ENCODE measurements at places on chromosomes 7 and 10.

GRCh38 chr10:32893434-32893833 lies 64.6 kb downstream of the ITGB1 start:
- DNase-seq, result no peak

- DNase-seq, result no peak
Measured at GRCh38 chr7:150586785-150587152, 19.6 kb downstream of the GIMAP4 start.

GRCh38 chr7:28954471-28954870 lies 3.7 kb downstream of the TRIL start:
- DNase-seq, result no peak

DNA sequence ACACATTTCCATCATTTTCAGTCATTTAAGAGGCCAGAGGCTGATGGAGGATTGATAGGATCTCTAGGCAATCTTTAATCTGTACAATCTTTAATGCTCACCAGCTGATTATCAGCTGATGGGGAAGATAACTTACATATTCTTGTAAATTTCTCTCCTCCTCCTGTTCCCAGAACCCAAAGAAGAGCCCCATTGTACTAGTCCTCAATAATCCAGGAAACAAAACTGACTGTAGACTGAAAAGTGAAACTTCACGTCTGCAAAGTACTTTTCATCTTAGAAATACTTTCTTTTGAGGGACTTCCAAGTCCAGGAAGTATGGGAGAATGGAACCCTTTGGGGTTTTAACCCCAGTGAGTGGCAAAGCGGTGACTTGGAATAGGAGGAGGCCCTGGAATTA lies 283.3 kb downstream of the FRMD4A start:
- DNase-seq, result no peak

- DNase-seq, result peak; percentile 75
Measured at GRCh38 chr10:75987616-75988015, 556.2 kb downstream of the LRMDA start.

DNA sequence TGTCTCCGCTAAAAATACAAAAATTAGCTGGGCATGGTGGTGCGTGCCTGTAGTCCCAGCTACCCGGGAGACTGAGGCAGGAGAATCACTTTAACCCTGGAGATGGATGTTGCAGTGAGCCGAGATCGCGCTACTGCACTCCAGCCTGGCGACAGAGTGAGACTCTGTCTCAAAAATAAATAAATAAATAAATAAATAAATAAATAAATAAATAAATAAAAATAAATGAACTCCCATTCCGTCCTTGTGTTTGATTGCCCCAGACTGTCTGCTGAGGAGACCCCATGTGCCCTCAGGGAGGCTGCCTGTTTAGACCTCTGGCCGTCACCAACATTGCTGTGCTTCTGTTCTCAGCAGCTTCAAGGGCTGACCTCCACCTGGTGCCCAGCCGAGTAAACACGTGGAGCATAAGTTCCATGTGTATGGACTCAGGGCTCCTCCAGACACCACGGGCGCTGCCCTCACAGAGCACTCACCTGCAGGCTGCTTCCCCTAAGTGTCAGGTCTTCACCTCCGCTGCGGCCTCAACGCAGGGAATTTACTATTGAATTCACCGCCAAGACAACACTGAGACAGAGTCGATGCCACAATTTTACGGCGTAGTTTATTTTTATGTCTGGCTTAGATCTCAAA lies 32.0 kb downstream of the VOPP1 start:
- DNase-seq, result no peak

GRCh38 chr7:601595-602340 lies 82.1 kb upstream of the PDGFA start:
- peak; percentile 97 for DNase-seq

- DNase-seq, result no peak
Measured at GRCh38 chr7:111223802-111224253, 132.9 kb downstream of the LRRN3 start.

- no peak for DNase-seq
Measured at GRCh38 chr10:128091636-128092210, 34.5 kb downstream of the MKI67 start.

DNA sequence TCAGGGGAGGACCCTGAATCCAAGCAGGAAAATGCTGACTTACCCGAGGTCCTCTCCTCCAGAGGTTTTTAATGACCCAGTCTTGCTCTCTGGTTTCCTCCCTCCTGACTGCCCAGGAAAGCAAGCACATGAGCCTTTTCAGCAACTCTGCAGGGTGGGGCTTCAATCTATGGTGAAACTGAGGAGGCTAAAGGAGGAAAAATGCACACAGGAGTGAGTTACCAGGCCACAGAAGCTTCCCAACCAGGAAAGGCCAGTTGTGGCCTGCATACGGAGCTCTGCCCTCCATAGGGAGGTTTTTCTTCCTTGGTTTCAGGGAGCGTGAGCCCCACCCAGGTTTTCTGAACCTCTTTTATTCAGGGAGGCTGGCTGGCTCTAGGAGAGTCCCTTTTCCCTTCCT lies 14.1 kb upstream of the DLG5 start:
- DNase-seq, result no peak

GRCh38 chr7:26348234-26348851 lies 56.7 kb downstream of the SNX10 start:
- no peak for DNase-seq

GRCh38 chr7:16062269-16062668 lies 359.1 kb downstream of the CRPPA start:
- DNase-seq, result no peak

DNA sequence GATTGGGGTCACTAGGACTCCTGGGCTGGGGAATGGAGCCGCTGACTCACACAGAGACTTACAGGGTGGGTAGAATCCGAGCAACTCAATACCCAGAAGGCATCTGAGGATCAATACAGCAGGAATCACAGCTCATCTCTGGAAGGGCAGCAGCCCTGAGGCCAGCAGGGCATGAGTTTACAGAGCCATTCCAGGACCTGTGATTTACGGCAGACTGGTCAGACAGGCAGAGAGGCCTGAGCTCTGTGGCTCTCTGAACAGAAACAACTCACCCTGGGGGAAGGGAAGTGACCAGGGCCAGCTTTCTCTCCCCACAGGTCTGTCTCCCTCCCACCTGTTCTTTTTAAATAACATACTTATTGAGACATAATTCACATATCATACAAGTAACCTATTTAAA lies 88.2 kb upstream of the CXCL12 start:
- DNase-seq, result no peak

DNA sequence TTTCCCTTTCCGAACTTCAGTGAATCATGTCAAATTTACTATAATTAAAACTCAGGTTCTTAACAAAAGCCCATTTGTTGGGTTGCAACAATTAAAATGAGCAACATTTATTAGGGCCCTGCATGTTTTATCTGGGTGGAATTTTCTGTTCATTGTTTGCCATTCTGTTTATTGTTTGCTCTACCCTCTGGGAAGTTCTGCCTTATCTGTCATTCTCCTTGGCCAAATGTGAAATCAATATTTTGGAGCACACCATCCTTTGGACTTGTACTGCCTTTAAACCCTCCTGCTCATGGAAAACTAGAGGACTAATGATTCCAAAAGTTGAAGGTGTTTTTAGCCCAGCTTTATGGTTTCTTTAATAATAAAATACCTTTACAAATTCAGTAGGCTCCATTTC lies 134.5 kb upstream of the KCND2 start:
- DNase-seq, result no peak

DNA sequence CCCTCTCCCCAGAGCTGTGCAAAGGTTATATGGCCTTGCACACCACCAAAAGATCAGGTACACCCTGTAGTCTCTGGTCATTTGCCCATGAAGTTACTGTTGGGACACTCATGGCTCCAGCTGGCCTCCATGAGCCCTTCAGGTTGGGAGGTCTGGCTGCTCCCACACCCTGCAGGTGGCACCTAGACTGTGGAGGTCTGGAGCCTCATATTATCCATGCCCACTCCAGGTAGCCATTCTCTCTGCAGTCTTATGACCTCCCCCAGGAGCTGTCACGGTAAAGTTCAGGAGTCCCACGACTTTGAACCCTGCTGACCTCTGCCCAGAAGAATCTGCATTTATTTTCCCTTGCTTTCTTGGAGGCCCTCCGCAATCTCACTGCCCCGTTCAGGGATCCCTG lies 39.2 kb upstream of the GAD2 start:
- no peak for DNase-seq

DNA sequence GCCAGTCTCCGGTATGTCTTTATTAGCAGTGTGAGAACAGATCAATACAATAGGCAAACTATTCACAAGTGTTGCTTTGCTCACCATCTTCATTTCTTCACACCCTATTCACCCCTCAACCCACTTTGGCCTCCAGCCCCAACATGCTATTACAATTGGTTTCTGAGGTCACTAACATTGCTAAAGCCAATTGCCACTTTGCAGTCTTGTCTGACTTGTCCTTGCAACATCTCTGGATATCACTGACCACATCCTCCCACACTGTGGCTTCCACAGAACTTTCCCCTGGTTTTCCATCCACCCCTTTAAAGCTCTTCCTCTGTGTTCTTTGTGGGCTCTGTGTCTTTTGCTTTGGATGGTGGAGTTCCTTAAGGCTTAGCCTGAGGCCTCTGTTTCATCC lies 5.2 kb upstream of the APBB1IP start:
- no peak for DNase-seq

DNA sequence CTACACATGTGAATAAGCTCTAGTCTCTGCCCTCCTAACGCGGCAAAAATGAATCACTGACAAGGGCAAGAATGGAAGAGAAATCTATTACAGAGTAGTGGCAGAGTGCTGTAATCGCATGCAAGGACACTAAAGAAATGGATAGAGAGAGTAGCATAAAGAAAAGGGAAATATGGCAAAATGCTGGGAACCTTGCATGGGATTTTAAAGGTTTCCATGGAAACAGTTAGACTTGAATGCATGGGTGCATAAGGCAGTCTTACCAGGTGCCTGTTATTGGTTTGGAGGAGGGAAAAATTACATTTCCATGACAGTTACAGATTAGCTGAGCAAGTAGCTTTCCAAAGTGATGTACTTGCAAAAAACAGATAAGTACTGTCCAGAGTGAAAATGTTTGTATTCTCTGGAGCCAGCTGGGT lies 233.4 kb downstream of the PTN start:
- no peak for DNase-seq
